ENCODE measurements at places on chromosomes 6 and 20.

DNA sequence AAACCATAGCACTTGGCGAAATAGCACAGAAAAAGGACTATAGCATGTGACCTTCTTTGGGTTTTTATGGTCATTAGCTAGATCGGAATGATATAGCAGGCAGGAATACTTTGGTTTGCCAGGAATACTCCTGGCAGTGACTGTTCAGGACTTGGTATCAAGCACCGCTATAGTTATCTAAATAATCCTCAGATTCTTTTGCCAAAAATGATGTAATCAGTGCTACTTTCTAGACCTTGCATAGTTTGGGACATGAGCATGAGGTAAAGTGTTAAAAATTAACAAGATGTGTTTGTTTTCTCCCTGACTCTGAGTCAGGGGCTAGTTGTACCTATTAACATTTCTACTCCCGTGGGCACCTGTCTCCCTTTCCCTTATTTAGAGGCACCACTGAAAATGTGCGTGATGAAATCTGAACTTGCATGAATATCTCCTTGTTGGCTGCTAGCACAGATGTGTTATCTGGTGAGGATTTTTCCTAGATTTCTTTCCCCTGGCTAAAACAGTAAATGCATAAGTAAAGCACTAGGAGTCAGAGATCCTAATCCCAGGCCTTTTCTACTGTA is 511.0 kb downstream of the CDKAL1 start:
- DNase-seq, result no peak

DNA sequence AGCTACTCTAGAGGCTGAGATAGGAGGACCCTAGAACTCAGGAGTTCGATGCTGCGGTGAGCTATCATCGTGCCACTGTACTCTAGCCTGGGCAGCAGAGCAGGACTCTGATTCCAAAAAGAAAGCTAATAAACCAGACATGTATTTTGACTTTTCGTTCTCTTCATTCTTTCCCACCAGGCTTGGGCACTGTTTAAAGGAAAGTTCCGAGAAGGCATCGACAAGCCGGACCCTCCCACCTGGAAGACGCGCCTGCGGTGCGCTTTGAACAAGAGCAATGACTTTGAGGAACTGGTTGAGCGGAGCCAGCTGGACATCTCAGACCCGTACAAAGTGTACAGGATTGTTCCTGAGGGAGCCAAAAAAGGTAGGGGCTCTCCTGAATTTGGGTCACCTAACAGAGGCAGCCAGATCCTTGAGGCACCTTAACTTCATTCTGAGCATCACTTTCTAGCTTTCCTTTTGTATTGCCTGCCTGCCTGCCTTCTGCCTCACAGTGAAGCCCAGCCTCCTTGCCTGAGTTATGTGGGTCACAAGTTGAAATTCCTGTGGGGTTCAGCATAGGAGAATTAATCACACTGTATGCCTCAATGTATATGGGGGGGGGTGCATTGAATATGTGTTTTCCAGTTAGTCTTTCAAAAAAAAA is 3.2 kb downstream of the IRF4 start:
- peak; percentile 31 for DNase-seq

DNA sequence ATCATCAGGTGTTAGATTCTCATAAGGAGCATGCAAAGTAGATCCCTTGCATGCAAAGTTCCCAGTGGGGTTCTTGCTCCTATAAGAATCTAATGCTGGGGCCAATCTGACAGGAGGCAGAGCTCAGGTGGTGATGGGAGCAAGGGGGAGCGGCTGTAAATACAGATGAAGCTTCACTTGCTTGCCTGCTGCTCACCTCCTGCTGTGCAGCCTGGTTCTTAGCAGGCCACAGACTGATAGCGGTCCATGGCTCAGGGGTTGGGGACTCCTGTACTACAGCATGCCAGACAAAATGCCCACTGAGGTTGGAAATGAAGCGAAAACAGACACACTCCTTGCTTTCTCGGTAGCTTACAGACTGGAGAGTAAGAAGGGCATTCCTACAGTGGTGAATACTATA is 386.8 kb downstream of the PLCB1 start:
- no peak for DNase-seq

GRCh38 chr20:4449957-4450715 is 271.6 kb upstream of the PRND start:
- DNase-seq, result no peak

DNA sequence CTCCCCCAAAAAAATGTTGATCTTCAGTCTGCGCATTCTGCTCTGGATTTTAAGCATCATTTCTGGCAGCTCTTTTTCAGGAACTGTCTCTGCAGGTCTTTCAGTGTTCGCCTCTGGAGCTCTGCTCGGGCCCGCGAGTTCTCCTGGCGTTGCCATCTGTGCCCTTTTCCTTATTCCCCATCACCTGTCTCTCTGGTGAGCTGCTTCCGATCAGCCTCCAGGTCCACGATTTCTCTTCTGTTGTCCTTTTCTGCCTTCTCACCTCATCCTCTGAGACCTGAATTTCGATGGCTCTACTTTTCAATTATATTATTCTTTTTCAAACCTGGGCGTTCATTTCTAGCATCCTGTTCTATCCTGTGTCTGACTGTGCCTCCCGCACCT is 590 bp upstream of the MAP1LC3A start:
- no peak for DNase-seq

DNA sequence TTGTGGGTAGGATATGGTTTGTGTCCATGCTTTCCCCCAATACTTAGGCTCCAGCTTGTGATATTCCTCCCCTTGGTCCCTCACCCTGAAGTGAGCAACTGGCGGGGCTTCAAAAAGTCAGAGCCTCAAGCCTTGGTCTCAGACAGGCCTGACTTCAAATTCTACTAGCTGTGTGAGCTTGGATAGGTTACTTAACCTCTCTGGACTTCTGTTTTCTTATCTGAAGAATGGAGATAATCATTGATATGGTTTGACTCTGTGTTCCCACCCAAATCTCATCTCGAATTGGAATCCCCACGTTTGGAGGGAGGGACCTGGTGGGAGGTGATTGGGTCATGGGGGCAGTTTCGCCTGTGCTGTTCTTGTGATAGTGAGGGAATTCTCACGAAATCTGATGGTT is 94.9 kb upstream of the CD83 start:
- no peak for DNase-seq

DNA sequence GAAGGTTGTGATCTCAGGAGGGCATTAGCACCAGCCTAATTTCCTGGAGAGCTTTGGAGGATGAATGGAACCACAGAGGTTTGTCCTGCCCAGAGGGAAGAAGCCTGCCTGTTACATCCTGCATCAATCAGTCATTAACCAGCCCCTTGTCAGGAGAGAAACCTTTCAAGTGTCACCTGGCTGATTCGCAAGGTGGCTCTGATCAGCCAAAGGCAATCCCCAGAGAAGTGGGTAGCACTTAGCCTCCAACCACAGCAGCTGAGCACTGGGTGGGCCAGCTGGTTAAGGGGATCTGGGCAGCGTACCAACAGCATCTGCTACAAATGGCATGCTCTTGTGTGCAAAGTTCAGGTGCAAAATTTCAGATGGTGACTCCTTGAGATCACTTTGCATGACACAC is 26.9 kb downstream of the ANKEF1 start:
- no peak for DNase-seq

GRCh38 chr6:149012040-149012545 is 265.3 kb downstream of the UST start:
- DNase-seq, result no peak

GRCh38 chr6:160967833-160968232 is 23.7 kb upstream of the MAP3K4 start:
- no peak for DNase-seq

Data from activated CD4-positive, alpha-beta T cell treated with anti-CD3 and anti-CD28 coated beads, Interleukin-2, amount 50 U/mL, for 4 hours (primary cell).